ENCODE measurements at places on chromosomes 3 and 15.

DNA sequence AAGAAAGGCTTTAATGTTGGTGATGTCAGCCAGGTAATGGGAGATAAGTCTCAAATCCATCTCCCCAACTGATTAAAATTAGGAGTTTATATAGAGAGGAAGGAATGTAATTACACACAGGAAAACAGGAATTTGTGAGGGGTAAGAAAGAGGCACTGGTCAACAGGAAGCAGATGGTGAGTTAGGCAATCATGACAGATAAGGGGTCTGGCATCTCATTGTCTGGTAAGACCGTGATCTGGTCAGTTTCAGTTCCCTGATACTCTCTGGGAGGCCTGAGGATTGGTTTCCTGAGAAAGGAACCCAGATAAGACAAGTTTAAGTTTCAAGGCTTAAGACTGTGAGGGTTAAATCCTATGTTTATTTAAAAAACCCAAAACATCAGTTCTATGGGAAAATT, 414.7 kb upstream of the ARRDC4 start:
- DNase-seq: no peak

DNA sequence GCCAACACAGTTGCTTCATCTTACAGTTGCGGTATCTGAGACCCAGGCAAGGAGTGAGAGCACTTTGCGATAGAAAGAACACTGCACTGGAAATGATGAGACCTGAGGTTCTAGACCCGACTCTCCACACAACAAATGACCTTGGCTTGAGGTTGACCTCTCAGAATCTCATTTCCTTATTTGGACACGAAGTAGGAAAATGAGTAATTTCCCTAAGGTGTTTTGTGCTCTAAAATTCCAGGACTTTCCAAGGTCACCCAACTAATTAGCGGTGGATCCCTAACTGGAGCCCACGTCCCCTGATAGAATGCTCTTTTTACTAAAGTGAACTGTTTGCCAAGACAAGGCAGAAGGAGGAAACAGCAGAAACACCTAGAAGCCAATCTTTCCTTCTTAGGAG, 26.7 kb upstream of the FBN1 start:
- no peak for DNase-seq

DNA sequence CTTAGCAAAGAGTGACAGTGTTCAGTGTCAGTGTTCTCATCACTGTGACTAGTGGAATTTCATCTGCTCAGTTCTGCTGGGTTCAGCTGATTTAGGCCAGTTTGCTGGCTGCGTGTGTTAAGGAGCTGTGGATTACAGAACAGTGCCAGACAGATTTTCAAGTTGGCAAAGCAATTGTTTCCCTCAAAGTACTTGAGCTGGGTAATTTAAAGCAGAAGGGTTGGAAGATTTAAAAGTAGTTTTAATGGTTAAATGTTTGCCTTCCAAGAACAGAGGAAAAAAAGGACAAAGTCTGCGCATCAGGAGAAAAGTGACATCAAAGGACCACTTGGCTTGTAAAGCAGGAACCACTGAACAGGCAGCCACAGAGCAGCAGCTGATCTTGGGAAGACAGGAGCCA, 8.7 kb downstream of the ESYT3 start:
- DNase-seq: no peak

- DNase-seq: no peak
Measured at GRCh38 chr15:46764851-46765250, 952.5 kb upstream of the SEMA6D start.

DNA sequence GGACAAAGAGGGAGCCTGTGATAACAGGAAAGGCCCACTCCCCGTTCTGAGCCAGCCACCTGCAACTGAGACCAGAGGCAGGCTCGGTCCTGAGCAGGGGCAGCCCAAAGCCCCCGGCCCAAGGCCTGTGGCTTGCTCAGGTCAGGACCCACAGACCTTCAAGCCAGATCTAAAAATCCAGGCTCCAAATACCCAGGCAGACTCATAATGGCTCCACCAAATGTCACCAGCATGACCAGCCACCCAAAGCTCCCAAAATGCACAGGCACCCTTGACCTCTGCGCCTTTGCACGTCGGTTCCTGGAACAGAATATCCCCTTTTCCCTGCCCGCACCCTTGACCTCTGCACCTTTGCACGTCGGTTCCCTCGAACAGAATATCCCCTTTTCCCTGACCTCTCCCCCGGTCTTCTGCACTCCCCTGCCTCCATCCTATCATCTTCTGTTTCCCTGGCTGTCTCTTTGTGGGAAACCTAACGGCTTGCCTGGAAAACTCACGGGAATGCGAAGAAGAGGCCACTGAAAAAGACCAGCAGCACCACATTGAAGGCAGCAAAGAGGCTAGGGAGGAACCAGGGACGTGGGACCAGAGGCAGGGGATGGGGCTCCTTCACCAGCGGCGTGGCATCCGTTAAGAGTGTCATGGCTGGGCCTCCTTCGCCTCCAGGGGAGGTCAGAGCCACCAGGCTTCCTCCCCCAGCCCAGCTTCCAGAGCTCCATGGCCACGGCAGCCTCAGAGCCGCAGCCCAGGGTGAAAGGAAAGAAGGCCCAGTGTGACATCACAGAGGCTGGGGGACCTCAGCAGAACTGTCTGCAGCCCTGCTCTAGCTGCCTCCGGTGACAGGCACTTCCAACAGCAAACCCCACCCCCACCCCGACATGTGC, at the start of gene ZDHHC19:
Gene ZDHHC19 (minus strand): TSS at position 728 of the 884 bp plus-strand sequence. CDS start 85 bp downstream, at position 643.
- DNase-seq: no peak

GRCh38 chr3:129607391-129608068, 1.1 kb upstream of the PLXND1 start:
- no peak for DNase-seq

GRCh38 chr3:45943207-45943846, at the start of gene CXCR6:
Gene CXCR6 (plus strand): TSS chr3:45943464. CDS start chr3:45946482, 3,018 bp downstream.
- no peak for DNase-seq

GRCh38 chr3:31356941-31357340, 175.8 kb upstream of the STT3B start:
- no peak for DNase-seq

GRCh38 chr3:194101592-194102432, 34.1 kb upstream of the HES1 start:
- DNase-seq: no peak

- DNase-seq: no peak
Measured at GRCh38 chr3:71520161-71521020, 63.1 kb downstream of the FOXP1 start.

DNA sequence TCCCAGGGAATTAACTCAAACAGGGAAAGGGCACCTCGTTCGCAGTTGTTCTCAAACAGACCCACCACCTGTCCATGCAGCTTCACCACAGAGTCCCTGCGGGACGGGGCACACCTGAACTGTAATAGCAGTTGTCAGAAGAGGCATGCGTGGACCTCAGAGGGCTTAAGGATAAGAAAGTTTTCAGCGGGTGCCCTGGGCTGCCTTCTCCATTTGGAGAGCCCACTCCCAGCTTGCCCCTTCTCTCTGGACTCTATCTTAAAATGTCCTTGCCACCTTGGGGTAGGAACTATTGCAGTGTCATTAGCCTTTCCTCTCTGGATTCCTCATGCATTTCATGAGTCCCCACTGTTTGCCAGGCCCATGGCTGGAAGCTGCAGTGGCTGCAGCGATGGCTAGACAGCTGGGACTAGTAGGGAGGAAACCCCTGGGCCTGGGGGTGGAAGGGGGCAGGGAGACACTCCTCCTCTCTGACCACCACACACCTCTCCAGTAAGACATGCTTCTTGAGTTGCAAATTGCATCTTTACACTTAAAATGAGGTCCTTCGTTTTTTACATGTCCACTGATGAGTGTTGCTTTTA, 33.5 kb downstream of the PDIA5 start:
- DNase-seq: no peak

GRCh38 chr3:51295625-51296024, 89.5 kb upstream of the MANF start:
- no peak for DNase-seq

DNA sequence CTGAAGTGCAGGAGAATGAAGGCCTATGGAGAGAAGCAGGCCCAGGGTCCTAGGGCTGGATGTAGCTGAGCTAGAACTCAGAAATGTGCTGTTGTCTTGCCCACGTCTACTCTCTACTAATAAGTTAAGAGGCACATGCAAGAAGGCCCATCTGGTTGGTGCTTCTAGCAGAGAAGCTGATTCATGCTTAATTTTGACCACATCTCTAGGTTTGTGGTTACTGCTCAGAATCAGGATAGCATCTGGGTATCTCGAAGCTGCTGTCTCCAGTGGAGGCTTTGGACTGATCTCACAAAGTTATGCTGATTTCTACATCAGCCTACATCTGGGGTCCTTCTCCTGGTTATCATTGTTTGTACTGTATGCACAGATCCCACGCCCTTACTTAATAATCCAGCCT, 87.3 kb downstream of the CACNA1D start:
- DNase-seq: peak; percentile 21

DNA sequence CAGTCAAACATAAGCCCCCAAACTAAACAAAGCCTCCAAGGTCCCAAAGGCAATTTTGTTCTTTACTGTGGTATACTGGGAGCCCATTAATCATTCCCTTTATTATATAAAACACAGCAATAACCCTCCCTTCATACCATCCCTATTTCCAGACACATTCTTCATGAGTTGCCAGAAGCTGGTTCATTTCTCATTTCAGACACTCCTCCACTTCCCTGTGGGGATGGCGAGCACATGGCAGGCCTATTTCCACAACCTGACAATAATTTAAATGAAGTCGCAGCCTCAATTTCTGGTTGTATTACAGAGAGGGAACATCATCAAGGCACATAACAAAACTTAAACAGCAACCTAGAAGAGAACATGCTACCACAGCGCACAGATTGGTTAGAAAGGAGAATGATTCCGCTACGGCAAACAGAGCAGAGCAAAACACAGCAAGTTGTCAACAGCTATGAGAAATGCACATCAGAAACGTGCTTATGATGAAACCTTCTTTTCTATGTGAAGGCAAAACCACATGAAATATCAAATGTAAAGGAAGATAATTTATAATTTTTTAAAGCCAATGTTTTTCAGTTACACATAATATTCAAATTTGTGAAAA, 63.3 kb upstream of the ARHGEF3 start:
- no peak for DNase-seq

DNA sequence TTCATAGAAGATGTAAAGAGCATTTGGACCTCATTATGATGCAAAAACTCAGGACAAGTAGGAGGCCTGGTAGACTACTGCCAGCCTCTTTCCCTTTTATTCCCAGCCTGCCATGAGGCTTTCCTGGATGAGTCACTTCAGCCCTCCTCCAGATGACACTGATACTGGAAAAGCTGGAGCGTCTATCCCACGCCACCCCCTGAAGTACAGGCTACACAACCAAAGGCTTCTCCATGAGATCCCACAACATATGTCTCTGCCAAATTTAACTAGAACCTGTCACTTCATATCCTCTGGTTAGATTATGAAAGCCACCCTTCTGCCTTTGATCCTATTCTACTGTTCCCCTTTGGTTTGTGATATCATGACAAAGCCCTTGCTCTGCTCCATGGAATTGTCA, 56.1 kb upstream of the CPNE4 start:
- peak; percentile 13 for DNase-seq

GRCh38 chr3:46866720-46867549, 3.7 kb upstream of the MYL3 start:
- DNase-seq: peak; percentile 83
